ENCODE measurements at places on chromosomes 5 and 9. TPM values are rescaled to one million over a fixed set of nuclear protein-coding genes. Genes with fewer than 3 reads are reported as not detected.

Gene SLC46A2
- total RNA-seq: not detected

Gene PRUNE2
- 95.6 TPM for total RNA-seq

Gene TAF1L
- under 0.01 TPM for total RNA-seq

Gene CYLC2
- total RNA-seq: not detected

Gene TMEFF1
- 2.5 TPM for total RNA-seq

Gene COL15A1
- total RNA-seq: 41.0 TPM

Gene CYSRT1
- 0.51 TPM for total RNA-seq

Gene ZFP2
- 2.8 TPM for total RNA-seq

Gene ARID3C
- under 0.01 TPM for total RNA-seq

Gene INSL6
- not detected for total RNA-seq

Gene LCN1
- not detected for total RNA-seq

Gene ENTREP1
- total RNA-seq: under 0.01 TPM

Gene KLHL3
- total RNA-seq: 2.3 TPM

Gene GFI1B
- total RNA-seq: not detected

Gene SPINK13
- total RNA-seq: not detected

Gene CCL19
- not detected for total RNA-seq

Gene ZBTB26
- total RNA-seq: 5.1 TPM

Gene ORM2
- total RNA-seq: not detected
